ENCODE measurements at places on chromosomes 11 and 22.

- no peak for DNase-seq
Observed at GRCh38 chr11:45590743-45591142, 74.7 kb downstream of the CHST1 start.

GRCh38 chr11:111444040-111444439 lies 65.0 kb upstream of the POU2AF1 start:
- DNase-seq = no peak

GRCh38 chr11:123185326-123185725 lies 9.7 kb downstream of the CLMP start:
- DNase-seq = no peak

- peak; percentile 65 for DNase-seq
Observed at GRCh38 chr11:1852877-1853276, at the start of gene LSP1. LSP1 (plus strand) TSS chr11:1853084; CDS start chr11:1853145, 61 bp downstream.

GRCh38 chr22:44130076-44130711 lies 50.5 kb upstream of the PARVG start:
- DNase-seq = no peak

GRCh38 chr11:62830904-62831519 lies 839 bp downstream of the STX5 start:
- no peak for DNase-seq

- DNase-seq = no peak
Observed at GRCh38 chr11:98107736-98108135, 913.0 kb upstream of the CNTN5 start.

GRCh38 chr11:47991266-47991830 lies 11.0 kb downstream of the PTPRJ start:
- DNase-seq = no peak

- no peak for DNase-seq
Observed at GRCh38 chr22:47287516-47287915, 525.1 kb downstream of the TBC1D22A start.

DNA sequence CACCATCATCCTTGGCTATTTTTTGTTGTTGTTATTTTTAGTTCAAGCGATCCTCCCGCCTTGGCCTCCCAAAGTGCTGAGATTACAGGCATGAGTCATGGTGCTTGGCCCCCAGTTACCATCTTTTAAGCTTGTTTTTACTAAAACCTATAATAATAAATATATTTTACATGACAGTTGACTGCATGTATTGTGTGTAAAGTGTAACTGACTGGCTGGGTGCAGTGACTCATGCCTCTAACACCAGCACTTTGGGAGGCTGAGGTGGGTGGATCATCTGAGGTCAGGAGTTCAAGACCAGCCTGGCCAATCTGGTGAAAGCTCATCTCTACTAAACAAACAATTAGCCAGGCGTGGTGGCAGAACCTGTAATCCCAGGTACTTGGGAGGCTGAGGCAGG lies 386.2 kb downstream of the TENM4 start:
- no peak for DNase-seq

DNA sequence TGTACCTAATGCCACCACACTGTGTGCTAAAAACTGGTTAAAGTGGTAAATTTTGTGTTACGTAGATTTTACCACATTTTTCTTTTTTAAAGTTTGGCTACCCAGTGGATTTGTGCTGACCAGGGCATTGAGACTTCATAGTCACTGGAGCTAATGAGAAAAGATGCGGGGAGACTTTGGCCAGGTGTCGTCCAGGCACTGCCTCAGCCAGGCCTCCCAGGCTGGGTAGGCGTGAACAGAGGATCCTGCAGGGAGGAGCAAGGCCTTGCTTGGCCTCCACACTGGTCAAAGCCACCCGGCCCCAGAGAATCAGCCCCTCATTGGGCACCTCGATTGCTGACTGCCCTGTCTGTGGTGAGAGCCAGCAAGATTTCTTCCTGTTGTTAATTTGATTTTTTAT lies 13.4 kb upstream of the MGAT3 start:
- DNase-seq = no peak

DNA sequence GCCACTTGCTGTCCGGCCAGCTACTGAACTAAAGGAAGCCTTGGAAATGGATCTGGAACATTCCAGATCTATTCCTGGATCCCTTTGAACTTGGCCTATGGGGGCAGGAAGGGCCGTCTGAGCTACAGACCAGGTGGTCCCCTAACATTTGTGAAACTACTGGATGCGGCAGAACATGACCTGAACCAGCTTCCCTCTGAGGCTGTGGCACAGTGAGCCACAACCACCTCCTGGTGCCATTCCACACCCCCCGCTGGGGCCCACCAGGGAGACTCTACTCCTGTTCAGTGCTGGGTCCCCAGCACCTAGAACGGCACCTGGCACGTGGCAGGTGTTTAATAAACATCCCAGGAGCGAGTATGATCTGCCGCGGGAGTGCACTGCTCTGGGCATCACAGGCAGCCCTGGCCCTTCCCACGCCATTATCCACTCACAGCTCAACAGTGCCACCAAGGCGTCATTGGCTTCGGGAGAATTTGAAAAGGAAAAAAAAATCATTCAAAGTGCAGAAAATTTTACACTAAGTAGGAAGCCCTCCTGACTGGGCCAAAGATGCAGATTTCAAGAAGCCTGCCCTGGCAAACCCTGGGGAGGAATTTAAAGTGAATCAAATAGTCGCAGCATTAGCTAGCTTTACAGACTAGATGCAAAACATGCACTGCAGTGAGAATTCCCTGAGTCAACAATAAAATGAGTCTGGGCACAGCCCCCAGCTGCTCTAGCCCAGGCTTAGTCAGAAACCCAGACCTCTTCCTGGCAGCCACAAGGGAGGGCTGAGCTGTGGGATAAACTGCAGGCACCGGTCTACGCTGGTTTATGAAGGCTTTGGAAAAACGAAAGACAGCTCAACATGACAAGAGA lies 14.3 kb upstream of the EFCAB6 start:
- no peak for DNase-seq

- DNase-seq = no peak
Observed at GRCh38 chr22:33888821-33889220, 31.5 kb downstream of the LARGE1 start.

DNA sequence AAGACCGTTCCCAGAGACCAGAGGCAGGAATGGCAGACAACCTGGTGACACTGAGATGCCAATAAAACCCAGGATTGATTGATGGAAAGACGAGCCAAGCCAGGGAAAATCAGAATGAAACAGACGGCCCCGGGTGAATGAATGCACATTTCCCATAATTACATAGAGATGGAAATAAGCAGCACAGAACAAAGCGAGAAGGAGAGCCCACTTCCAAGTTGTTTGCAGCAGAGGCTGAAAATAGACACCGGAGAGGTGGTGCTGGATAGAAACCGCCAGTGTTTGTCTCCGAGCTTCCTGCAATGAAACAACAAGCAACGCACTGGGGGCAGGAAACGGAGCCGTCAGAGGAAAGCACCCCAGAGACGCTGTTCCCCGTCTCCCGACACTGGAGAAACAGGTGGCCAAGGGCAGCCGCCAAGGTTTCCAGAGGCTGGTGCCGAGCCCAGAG lies 406.8 kb downstream of the SHANK2 start:
- DNase-seq = no peak

DNA sequence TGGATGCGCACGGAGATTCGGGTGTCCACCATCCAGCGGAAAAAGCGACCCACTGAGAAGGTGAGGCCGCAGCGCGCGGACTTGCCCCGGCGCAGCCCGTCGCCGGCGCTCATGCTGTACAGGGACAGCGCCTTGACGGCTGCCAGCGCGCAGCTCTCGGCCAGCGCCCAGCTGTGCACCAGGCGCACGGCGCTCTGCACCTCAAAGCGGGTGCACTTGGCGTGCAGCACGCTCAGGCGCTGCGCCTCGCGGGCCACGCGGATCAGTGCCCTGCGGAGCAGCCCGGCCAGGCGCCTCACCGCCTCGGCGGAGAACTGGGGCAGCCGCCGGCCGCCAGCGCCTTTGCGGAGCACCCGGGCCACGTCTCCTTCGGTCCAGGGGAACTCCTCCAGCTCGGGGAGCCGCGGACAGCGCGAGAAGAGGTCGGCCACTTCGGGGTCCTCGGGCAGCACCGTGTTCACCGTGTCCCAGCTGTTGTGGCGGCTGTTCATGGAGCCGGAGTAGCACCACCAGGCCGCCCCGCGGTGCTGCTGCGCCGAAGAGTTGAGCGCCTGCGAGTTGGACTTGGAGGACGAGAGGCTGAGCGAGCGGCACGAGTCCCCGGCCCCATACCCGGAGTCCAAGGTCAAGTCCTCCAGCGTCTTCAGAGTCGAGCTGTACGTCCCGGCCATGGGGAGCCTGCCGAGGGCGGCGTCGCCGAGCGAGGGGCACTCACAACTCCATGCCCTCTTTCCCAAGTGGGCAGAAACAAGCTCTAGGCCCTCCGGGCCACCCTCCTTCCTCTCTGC lies 703 bp downstream of the ABTB2 start:
- DNase-seq = peak; percentile 17

DNA sequence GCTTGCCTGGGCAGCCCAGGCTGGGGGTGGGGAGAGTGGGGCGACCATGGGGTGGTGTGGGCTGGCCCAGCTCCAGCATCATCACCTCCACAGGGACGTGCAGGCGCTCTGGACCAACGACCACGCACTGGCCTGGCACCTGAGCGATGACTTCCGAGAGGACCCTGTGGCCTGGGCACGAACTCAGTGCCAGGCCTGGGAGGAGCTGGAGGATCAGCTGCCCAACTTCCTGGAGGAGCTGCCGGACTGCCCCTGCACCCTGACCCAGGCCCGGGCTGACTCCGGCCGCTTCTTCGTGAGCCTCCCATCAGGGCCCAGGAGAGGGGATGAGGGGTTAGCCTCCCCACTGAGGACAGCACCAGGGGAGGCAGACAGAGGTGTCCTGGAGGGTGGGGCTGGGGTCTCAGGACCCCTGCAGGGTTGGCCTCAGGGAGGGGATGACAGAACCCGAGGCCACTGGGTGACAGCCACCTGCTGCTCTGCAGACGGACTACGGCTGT lies 3.8 kb downstream of the SUSD2 start:
- no peak for DNase-seq

DNA sequence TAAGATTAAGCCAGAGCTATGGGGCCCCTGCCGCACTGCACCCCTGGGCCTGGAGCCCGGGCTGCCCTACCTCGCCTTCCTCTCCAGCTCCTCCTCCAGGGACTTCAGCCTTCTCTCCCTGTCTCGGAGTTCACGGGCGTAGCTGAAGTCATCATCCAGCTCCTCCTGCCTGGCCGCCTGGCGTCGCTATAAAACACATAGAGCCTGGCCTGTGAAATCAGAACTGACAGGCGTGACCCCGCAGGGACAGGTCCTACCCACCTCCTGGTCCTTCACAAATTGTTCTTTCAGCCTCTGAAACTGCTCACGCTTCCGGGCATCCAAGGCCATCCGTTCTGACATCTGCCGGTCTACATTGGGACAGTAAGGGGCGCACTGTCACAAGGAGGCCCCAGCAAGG lies 20.8 kb downstream of the TUBGCP6 start:
- no peak for DNase-seq

DNA sequence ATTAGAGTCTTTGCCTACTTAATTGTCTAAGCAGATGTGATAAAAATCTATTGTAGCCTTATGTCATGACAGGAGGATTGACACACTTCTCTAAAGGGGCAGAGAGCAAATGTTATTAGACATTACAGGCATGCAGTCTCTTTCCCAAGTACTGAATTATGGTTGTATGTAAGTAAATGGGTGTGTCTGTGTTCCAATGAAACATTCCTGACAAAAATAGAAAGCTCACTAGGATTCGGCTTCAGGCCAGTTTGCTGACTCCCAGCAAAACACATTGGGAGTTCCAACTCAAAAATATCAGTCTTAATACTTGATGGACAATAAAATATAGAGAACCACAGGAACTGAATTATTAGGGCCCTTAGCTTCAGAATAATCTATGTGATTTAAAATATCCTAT lies 1480.4 kb downstream of the FAM181B start:
- DNase-seq = no peak

- no peak for DNase-seq
Observed at GRCh38 chr11:60835534-60835846, 6.4 kb upstream of the CCDC86 start.

DNA sequence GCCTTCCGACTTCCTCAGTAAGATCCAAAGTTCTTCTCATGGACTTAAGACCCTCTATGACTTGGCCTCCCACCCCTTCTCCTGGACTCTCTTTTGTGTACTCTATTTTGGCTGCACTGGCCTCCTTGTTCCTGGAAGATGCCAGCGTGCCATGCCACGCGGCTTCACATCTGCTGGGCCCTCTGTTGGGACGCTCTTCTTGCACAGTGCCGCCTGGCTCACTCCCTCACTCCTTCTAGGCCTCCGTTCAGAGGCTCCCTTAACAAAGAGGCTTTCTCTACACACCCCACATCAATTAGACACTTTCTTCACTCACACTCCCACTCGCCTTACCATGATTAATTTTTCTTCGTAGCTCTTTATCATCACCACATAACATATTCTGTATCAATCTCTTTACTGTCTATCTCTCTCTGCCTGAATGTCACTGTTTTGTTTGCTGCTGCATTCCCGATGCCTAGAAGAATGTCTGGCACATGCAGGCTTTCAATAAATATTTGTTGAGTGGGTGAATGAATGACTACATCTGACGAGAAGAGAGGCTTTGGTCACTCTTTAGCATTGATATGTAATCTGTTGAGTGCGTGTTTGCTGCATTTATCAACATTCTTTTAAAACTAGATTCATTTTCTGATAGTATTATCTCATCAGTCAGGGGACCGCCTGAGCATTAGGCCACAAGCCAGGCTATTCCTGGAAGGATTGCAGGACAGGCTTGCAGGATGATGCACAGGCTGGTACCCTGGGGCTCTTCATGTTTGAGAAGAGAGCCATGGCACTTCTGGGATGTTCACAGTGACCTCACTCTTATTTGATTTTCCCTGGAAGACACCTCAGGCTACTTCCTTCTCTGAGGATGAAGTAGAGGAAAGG lies 60.6 kb upstream of the AMPD3 start:
- DNase-seq = no peak

DNA sequence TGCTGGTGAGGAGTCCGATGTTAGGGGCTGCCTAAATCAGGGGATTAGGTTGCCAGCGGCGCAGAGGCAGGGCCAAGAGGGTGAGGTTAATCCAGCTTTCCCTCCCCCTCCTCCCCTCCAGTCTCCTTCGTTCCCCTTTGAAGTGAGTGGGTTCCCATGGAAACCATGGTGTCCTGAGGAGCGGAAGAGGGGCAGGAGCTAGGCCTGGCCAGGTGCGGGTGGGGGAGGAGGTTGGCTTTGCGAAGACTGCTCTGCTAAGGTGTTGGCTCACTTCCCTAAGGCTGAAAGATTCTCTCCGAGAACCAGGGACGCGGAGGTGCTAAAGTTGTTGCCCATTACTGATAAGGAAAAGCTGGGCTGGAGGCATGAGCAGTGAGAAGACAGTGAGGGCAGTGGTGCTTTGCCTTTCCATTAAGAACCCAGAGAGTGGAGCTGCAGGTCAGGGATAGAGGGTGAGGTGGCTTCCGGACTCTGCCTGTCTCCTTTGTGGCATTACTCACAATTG lies 124.6 kb downstream of the FEZ1 start:
- DNase-seq = no peak
